ENCODE measurements at places on chromosomes 5 and 9. TPM values are rescaled to one million over a fixed set of nuclear protein-coding genes. Genes with fewer than 3 reads are reported as not detected.

KIAA1958 gene
- polyA plus RNA-seq: 1.3 TPM

ASPN gene
- polyA plus RNA-seq: not detected

RAB3C gene
- polyA plus RNA-seq: not detected

CAVIN4 gene
- polyA plus RNA-seq: not detected

PRUNE2 gene
- polyA plus RNA-seq: 0.30 TPM

APBA1 gene
- polyA plus RNA-seq: not detected

SMIM32 gene
- polyA plus RNA-seq: not detected

ARSI gene
- polyA plus RNA-seq: not detected

ZNF879 gene
- 4.1 TPM for polyA plus RNA-seq

IFNK gene
- not detected for polyA plus RNA-seq

PRR16 gene
- polyA plus RNA-seq: not detected

CCDC171 gene
- 0.29 TPM for polyA plus RNA-seq

ZCCHC9 gene
- polyA plus RNA-seq: 21.7 TPM

ZNF169 gene
- polyA plus RNA-seq: 5.4 TPM

PDE8B gene
- 0.03 TPM for polyA plus RNA-seq

SLC22A4 gene
- polyA plus RNA-seq: not detected

TSSK1B gene
- not detected for polyA plus RNA-seq

MED7 gene
- polyA plus RNA-seq: 15.0 TPM

DYNC2I2 gene
- 3.1 TPM for polyA plus RNA-seq

All from CD4-positive, CD25-positive, alpha-beta regulatory T cell (primary cell).